T-helper 1 cell (primary cell): ENCODE measurements at places on chromosomes 5 and 9.

DNA sequence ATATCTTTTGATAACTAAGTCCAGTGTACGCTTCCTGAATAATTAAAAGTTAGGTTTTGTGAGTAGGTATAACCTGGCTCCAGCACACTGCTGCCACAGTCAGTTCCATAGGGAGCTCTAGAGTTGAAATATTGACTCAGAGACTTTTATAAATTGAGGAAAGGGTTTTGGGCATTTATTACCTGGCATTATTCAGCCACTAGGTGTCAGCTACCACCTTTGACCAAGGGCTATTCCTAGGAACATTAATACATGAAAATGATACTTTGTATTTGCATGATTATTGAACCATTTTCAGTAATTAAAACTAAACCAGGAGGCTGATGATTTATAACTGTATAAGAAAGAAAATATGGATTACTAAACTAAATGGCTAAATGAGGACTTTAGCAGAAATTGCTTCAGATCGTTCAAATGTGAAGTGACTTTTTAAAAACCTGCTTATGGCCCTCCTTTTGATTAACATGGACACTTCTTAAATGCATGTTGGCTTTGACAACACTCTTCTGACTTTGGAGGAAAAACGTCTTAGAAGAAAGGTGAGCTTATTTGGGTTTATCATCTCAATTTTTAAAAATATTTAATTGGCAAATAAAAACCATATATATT is 83.0 kb downstream of the SMC2 start:
- DNase-seq: no peak

GRCh38 chr5:167827766-167828165 is 463.7 kb upstream of the WWC1 start:
- DNase-seq: no peak

DNA sequence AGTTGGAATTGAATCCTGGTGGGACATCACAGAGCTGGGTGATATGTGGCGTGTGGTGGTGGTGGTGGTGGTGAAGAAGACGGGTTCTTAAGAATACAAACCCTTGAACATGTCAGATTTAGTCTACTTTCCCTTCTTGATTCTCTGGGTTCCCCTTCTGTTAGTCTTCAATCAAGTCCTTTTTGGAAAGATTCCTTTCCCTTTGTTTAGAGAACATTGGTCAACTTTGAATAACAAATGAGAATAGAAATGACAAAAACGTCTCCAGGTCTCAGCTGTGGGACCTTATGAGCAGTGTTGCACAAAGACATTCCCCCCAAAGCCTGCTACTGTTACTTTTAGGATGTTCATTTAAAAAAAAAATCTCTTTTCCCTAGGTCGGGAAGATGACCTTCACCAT is 46.3 kb downstream of the MAP1B start:
- no peak for DNase-seq

- no peak for DNase-seq
These were observed 188.8 kb downstream of the FBN2 start for GRCh38 chr5:128349044-128349858.

- DNase-seq: no peak
These were observed 55.0 kb downstream of the ECPAS start for GRCh38 chr9:111429175-111429574.

- no peak for DNase-seq
These were observed 256.6 kb upstream of the IL12B start for GRCh38 chr5:159586921-159587320.

DNA sequence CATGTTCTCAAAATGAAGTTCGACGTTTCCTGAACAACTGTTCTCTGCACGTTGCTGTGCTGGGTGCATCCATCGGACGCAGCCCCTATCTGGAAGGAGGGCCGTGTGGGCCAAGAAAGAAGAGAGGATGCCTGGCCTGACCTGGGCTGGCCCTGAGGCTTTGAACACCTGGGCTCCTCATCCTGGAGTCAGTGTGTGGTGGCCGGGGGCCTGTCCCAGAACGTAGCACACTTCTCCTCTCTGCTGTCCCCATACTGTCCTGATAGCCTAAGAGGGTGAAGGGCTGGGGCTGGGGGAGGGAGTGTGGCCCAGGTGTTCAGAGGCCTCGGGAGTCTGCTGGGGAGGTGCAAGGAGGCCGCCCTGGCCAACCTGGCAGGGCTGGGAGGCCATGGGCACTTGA is 21.5 kb downstream of the COL5A1 start:
- no peak for DNase-seq
